ENCODE measurements at places on chromosomes 7 and 10. TPM values are rescaled to one million over a fixed set of nuclear protein-coding genes. Genes with fewer than 3 reads are reported as not detected.

Gene GIMAP4
- 156 TPM for total RNA-seq

Gene TMEM273
- total RNA-seq = 22.5 TPM

Gene DMBT1
- not detected for total RNA-seq

Gene SPRN
- total RNA-seq = not detected

Gene FAM20C
- not detected for total RNA-seq
